ENCODE measurements at places on chromosomes 4 and X. TPM values are rescaled to one million over a fixed set of nuclear protein-coding genes. Genes with fewer than 3 reads are reported as not detected.
A peak's percentile ranks its signal among the peaks of the same experiment; 100 is the strongest.

NAA11 gene
- total RNA-seq = not detected

ODAPH gene
- not detected for total RNA-seq

CT45A1 gene
- total RNA-seq = 61.1 TPM

- no peak for DNase-seq
Observed at GRCh38 chr4:42955746-42956505, 63.4 kb downstream of the GRXCR1 start.

DNA sequence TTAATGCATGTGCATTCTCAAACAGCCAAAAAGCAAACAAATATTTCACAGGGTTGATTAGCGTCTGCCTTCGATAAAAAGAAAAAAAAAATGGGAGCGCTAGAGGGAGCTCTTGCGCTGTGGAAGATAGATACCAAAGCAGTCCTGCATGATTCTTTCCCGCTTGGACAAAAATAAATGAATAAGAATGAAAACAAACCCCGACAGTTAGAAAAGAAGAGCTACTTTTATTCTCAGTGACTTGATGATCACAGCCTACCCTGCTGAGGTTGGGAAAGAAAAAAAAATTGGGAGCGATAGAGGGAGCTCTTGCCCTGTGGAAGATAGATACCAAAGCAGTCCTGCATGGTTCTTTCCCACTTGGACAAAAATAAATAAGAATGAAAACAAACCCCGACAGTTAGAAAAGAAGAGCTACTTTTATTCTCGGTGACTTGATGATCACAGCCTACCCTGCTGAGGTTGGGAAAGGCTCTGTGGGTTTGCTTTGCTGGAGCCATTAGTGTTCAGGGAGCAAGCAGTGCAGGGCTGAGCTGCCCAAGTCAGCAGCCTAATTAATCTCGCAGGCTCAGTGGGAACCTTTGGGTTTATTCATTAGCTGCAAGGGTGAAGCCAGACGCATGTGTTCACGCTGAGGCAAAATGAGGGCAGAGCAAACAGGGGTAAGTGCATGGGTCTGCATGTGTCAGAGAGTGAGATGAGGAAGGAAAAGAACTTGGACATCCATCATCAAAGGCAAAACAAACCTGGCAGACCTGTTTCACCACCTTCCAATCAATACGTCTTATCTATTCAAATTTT lies 249.3 kb upstream of the PRKX start:
- peak; percentile 4 for DNase-seq

DNA sequence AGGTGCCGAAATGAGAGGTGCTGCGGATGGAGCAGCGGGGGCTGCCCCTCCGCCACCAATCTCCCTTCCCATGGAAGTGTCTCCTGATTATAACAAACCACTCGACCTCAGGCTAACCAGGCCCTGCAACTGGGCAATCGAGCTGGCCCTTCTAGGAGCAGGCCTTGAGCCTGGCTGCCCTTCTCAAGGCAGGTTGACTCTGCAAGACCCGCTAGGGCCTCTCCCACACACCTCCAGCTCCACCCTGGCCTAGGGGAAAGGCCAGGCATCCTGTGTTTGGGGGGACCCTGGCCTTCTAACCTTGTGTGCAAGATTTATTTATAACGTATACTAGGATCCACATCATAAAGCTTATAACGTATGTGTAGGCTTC lies 3.7 kb upstream of the BCOR start:
- no peak for DNase-seq

DNA sequence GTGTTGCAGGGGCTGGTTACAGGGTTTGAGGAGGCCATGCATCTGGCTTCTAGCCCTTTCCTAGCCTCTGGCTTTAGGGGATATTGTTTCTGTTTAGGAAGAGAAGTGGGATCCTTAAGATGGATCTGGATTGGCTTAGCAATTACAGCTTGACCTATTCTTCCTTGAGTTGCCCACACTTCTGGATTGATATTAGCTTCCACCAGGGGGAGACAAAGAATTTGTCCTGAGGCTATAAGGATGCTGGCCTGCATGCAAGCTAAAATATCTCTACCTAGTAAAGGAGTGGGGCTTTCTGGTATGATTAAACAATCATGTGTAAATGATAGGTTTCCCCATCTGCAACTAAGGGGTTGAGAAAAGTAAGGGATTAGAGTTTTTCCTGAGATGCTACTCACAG lies 117.2 kb downstream of the TEX13C start:
- peak; percentile 25 for DNase-seq

DNA sequence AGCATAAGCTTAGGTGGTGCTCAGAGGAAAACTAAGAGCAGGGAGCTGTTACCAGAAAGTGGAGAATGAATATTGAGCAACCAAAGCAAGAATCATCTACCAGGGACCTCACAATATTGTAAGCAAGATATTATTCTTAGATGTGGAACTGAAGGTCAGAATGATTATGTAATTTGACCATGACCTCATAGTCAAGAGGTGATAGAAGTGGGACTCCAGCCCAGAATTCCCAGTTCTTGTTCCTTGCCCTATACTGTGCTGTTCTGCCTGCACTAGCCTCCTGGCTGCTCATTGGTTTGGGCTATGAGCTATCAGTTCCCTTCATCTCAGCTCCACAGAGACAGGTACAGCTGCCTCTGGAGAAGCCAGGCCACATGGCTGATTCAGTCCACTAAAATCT lies 229.4 kb downstream of the LDB2 start:
- DNase-seq = no peak

GRCh38 chr4:6179362-6179761 lies 21.0 kb downstream of the JAKMIP1 start:
- DNase-seq = no peak

GRCh38 chr4:2843941-2844584 lies 419 bp downstream of the ADD1 start:
- DNase-seq = no peak

- peak; percentile 36 for DNase-seq
Observed at GRCh38 chrX:41518841-41519220, 71.7 kb downstream of the NYX start.

DNA sequence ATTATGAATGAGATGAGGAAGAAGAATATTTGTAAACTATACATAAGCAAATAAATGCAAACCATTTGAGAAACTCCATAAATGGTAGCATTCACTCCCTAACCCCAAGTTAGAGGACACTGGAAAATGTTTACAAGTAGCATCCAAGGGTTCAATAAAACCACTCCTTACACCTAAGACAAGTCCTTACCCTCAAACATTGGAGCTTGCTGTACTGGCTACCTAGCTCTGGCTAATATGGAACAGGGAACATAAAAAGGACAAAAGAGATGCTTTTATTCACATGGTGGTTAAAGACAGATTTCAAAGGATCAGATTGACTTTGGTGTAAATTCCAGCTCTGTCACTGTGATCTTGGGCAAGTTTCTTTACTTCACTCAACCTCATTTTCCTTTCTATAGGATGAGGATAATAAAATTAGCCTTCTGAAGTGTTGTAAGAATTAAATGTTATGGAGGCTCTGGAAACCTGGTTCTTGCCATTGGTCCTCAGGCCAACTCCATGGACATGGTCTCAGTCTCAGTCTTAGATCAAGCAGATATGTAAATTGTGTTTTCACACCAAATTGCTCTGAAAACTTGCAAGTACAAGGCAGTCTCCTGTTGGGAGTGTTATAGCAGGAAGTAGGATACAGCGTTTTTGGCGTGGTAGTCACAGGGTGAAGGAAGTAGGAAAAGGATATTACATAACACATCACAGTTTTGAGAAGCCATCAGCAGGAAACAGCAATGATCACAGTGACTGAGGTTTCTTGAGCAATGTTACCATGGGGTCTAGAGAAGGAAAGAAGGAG lies 3.3 kb downstream of the CXCL1 start:
- DNase-seq = peak; percentile 10

GRCh38 chr4:41572956-41573355 lies 35.0 kb downstream of the LIMCH1 start:
- no peak for DNase-seq

DNA sequence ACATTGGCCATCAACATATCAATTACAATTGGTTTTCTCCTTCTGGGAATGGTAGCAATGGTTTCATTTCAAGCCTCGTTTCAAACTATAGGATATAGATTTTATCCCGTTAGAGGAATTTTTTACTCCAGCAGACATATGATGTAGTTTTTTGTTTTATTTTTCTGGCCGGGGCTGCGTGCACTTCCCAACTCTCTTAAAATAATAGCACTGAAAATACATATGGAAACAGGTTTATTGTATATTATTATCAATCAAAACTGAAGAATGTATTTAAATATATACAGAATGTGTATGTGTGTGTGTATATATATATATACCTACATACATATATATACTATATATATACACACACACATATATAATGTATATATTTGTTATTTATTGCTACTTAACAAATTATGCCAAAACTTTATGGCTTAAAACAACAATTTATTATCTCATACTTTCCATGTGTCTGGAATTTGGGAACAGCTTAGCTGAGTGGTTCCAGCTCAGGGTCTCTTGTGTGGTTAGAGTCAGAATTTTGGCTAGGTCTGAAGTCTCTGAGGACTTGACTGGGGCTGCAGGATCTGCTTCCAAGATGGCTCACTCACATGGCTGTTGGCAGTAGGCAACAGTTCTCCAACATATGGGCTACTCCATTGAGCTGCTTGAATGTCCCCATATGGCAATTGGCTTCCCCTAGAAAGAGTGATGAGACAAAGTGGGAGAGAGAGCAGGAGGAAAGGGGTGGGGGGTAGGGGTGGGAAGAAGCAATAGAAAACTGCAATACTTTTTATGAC lies 314.1 kb downstream of the PPP1R2C start:
- no peak for DNase-seq

DNA sequence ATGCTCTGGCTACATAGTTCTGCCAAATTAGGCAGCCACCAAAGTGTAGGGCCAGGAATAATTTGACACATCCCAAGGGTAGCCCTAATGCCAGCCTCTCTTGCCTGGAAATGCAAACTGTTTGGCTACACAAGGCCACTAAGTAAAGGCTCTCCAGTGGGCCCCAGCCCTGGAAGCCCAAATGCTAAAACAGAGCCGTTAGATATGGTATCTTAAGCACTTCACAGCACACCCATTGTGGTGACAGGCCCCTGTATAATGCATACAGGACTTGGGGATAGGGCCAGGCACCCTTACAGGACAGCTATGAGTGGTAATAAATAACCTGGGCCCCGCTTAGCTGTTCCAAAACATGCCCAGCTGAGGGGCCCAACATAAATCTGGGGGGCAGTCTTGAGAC lies 623.9 kb downstream of the BCOR start:
- no peak for DNase-seq

DNA sequence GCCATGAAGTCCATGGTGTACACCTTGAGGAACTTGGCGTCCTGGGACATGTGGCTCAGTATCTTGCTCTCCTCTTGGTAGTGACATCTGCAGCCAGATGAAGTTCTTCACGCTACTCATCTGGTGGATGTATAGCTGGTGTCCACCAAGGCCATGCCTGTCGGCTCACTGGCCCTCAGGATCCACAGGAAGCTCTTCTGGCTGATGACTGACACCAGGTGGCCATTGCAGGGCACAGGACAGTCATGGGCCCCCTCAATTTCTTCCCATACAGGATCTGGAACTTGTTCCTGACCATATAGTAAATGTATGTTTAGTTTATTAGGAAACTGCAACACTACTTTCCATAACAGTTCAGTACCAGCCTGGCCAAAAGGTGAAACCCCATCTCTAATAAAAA lies 10.3 kb upstream of the CLCN5 start:
- no peak for DNase-seq

- DNase-seq = no peak
Observed at GRCh38 chrX:109049903-109050302, 313.5 kb upstream of the IRS4 start.

GRCh38 chr4:98648602-98649001 lies 9.8 kb downstream of the TSPAN5 start:
- no peak for DNase-seq

DNA sequence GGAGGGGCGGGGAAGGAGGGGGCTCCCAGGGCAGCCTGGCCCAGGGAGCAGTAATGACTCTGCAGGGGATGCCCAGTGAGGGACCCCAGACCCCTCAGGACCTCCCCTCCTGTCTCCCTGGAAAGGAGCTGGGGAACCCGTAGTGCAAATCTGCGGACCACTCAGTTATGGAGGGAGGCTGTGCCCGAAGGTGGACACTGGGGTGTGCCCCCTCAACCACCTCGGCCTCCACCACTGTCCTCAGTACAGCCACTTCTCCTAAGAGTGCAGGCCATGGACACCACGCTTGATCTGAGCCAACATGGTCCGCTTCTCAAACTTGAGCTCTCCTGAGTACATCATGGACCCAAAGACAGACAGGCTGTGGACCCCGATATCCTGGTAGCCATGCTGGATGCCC lies 378.2 kb upstream of the MAOA start:
- DNase-seq = no peak

DNA sequence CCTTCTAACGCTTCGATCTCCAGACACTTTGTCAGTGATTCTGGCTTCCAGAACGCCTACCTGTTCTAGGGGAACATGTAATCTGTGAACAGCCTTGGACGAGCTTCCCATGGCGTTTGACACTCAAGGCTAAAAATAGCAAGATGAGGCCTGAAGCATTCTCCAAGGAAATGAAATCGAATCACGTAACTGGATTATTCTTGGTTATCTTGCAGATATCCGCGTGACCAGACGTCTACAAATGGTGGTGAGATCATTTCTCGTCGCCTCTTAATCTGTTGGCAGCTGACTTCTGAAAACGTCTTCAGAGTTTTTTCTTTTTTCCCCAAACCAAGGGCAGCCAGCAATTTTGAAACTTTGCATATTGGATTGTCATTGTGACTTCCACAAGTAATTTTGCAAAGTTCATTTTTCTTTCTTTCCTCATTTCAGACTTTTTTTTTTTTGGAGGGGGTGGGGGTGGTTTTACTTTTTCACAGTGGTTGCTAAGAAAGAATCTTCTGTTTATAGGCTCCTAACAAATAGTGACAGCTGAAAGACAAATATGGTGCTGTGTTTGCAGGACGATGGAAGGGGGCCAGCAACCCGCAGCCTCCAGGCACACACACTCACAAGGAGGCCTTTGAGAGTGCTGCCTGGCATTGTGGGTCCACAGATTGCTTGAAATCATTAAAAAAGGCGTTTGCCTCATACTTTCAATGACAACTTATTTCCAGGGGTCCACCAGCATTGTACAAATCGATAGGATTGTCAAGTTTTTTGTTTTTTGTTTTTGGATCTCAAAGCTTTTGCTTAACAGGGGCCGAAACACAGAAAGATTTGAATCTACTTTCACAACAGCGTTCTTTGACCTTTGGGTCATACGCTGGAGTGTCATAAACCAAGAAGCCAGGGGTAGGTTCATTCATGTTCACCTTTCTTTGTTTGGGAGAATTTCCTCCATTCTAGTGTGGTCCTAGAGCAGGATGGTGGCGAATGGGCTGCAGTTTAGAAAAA lies 32.4 kb upstream of the PDLIM3 start:
- no peak for DNase-seq
